H9 (cell line): ENCODE measurements at places on chromosomes 4 and X.

DNA sequence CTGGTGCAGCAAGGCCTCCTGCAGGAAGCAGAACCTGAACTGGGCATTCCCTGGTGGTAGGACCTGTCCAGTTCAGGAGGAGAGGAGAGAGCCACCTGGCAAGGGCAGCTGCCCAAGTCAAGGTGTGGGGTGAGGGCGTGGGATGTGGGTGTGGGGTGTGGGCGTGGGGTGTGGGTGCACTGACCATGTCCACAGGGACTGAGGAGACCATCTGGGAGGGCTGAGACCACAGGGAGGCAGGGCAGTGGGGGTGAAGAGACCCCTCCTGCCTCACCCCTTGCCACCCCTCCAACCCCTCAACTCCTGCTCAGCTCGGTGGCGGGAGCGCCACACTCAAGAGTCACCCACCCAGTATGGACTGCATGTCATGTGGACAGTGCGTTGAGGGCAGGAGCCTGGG is 117.9 kb downstream of the CPZ start:
- no peak for DNase-seq

DNA sequence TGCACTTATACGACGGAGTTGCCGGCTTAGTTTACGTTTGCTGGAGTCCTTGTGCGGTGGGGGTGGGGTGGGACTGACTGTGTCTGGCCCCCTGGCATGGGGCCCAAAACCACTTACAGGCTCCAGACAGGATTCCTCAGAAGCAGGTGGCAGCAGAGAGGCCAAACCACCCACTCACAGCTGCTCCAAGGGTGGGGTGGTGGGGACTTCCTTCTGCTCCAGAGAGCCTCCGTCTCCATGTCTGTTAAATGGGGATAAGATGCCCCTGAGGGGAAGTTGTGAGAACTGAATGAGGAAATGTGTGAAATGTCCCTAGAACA is 36.7 kb downstream of the PSAPL1 start:
- no peak for DNase-seq

DNA sequence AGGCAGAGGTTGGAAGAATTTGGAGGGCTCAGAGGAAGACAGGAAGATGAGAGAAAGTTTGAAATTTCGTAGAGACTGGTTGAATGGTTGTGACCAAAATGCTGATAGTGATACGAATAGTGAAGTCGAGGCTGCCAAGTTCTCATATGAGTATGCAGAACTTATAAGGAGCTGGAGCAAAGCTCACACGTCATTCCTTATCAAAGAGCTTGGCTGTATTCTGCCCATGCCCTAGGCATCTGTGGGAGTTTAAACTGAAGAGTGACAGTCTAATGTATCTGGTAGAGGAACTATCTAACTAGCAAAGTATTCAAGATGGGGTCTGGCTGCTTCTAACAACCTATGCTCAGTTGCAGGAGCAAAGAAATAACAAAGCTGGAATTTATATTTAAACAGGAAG is 102.1 kb downstream of the PCDH18 start:
- no peak for DNase-seq

DNA sequence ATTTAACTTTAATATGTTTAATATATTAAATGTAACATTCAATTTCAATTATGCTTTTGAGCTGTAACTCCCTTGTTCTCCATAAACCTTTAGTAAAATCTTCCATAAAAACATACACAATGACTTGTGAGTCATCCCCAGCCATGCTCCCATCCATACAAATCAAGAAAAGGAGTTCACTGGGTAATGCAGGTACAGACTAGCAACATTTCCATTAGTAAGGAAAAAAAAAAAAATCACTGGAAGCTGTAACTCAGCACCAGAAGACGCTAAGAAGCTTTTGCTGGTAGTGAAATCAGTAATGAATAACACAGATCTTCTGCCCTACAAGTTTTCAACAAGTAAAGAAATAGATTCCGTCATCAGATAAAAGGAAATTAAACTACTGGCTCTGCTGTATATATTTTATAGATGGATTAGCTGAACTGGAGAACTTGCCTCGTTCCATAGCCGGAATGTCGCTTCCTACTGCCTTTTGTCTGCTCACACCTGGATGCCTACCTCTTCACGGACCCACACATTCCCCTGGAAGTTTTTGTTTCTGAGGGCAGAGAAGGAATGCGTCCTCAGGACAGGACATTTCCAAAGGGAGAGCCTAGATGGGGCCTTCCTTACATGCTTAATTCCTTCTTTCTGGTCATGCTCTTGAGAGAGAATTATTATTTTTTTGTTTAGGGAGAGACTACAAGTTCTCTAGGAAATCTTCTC is 298.4 kb upstream of the ANKRD50 start:
- DNase-seq = peak; percentile 46

- DNase-seq = no peak
Observed at GRCh38 chr4:105329081-105329480, 144.8 kb downstream of the PPA2 start.

- no peak for DNase-seq
Observed at GRCh38 chr4:155604718-155605626, 61.7 kb upstream of the GUCY1A1 start.

- no peak for DNase-seq
Observed at GRCh38 chr4:119746951-119747350, 118.3 kb upstream of the PDE5A start.

DNA sequence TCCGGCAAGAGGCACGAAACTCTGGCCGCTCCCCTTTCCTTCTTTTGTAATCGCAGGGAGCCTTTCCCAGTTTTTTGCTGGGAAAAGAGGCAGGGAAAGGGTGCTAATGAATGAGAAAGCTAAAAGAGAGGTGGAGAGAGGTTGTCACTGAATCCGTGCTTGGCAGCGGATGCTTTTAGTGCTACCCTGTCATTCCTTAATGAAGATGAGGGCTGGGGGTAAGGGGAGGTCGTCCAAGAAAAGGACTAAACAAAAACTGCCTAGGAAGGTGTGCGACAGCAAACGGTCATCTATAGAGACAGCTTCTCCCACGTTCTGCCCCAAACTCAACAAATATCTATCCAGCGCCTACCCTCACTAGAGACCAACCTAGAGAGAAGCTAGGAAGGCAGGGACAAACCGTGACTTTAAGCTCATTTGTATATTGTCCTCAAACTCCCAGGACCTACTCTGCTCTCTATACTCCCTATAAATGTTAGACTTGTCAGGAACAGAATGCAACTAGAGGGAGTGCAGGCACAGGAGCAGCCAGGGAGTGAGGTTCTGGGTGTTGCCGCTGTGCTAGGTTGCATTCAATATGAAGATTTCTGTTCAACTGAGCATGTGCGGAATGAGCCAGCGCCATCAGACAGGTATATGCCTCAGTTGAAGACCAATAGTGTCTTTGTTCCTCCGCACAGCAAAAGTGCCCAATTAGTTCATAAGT is 777 bp upstream of the CASK start:
- peak; percentile 40 for DNase-seq

- peak; percentile 49 for DNase-seq
Observed at GRCh38 chrX:137428221-137428661, 137.7 kb upstream of the ZIC3 start.

DNA sequence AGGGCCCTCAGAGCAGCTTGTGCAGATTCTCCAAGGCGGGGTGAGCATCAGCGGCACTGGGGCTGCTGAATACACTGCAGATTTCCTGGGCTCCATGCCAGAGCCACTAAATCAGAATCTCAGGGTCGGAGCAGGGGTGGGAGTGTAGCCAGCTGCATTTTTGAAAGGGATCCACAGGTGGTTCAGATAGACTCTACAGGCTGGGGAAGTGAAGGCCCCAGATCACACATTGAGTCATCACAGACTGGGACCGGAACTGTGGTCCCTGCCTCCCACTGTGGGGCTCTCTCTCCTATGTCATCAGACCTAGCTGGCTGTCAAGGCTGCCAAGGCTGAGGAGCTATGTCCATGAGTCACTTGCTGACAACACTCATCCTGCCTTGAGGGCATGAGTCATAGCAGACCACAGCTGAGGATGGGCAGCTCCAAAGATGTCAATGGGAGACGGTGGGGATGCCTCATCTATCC is 162.3 kb upstream of the MAMLD1 start:
- no peak for DNase-seq

GRCh38 chr4:183599690-183600089 is 59.3 kb downstream of the RWDD4 start:
- DNase-seq = no peak

DNA sequence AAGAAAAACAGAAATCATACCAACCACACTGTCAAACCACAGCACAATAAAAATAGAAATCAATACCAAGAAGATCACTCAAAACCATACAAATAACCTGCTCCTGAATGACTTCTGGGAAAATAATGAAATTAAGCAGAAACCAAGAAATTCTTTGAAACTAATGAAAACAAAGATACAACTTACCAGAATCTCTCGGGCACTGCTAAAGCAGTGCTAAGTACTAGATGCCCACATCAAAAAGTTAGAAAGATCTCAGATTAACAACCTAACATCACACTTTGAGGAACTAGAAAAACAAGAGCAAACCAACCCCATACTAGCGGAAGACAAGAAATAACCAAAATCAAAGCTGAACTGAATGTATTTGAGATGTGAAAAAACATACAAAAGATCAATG is 33.2 kb downstream of the AWAT2 start:
- DNase-seq = no peak

GRCh38 chrX:1153940-1154339 is 58.5 kb downstream of the CRLF2 start:
- no peak for DNase-seq
